ENCODE measurements at places on chromosomes 16 and 17. TPM values are rescaled to one million over a fixed set of nuclear protein-coding genes. Genes with fewer than 3 reads are reported as not detected.

DNA sequence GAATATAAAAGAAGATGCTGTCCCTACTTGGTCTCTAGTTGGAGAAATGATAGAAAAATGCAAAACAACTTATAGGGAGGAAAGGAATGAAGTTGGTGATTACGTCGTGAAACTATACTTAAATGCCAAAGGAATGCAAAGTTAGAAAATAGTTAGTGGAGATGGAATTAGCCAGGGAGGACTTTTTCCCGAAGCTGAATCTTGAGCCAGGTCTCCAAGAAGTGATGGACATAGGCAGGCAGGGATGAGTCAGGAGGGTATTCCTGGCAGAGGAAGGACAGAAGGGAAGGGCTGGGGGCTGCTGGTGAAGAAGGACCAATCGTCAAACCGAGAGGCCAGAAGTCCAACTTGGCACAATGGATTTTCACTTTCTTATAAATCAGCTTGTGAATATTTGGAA, 1.8 kb downstream of the SNTB2 start:
- H3K27ac ChIP-seq, result peak overlapping the region; percentile 78
- H3K36me3 ChIP-seq, result peaks cover 4% of the 10 kb centered on the region
- no peak for DNase-seq
- peak overlapping the region; percentile 79 for H3K4me3 ChIP-seq
- H3K27me3 ChIP-seq, result no peaks in the 10 kb centered on the region

- peaks cover 3% of the 10 kb centered on the region for H3K36me3 ChIP-seq
- H3K27me3 ChIP-seq, result peaks cover 37% of the 10 kb centered on the region
- H3K4me1 ChIP-seq, result no peaks in the 10 kb centered on the region
- H3K27ac ChIP-seq, result no peak overlapping the region
- no peak for DNase-seq
Observed at GRCh38 chr17:76642994-76643393, 563 bp downstream of the ST6GALNAC1 start.

GRCh38 chr17:32907583-32907982, 20.4 kb upstream of the TMEM98 start:
- H3K4me3 ChIP-seq, result no peak overlapping the region
- no peak for DNase-seq
- no peaks in the 10 kb centered on the region for H3K36me3 ChIP-seq
- H3K27ac ChIP-seq, result no peak overlapping the region
- peaks cover 7% of the 10 kb centered on the region for H3K4me1 ChIP-seq

DNA sequence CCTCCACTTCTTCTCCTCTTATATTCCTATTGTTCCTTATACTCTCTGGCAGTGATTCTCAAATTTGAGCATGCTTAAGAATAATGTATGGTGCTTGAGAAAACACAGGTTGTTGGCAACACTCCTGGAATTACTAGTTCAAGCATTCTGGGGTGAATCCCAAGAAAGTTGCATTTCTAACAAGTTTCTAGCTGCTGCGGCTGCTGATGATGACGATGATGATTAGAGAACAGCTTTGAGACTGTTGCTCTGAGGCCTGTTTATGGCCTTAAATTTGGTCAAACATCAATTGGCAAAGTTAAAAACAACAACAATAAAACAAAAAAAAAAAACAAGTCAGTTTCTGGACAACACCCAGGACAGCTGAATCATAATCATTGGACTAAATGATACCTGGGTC, 961.9 kb downstream of the CDH11 start:
- no peak for DNase-seq
- H3K4me1 ChIP-seq, result peaks cover 37% of the 10 kb centered on the region
- H3K36me3 ChIP-seq, result no peaks in the 10 kb centered on the region
- H3K27me3 ChIP-seq, result no peaks in the 10 kb centered on the region
- no peak overlapping the region for H3K4me3 ChIP-seq

GRCh38 chr16:82135844-82136243, 34.2 kb downstream of the MPHOSPH6 start:
- H3K4me3 ChIP-seq, result no peak overlapping the region
- H3K36me3 ChIP-seq, result peaks cover 3% of the 10 kb centered on the region
- H3K27me3 ChIP-seq, result no peaks in the 10 kb centered on the region
- no peak for DNase-seq

The TRIM47 gene
- 40.2 TPM for total RNA-seq

The FBXO39 gene
- not detected for total RNA-seq

The CPNE7 gene
- total RNA-seq, result 19.7 TPM

The BEAN1 gene
- 0.97 TPM for total RNA-seq
